Spinal cord (tissue), 10 donors: ENCODE measurements at places on chromosomes 2 and 18.

DNA sequence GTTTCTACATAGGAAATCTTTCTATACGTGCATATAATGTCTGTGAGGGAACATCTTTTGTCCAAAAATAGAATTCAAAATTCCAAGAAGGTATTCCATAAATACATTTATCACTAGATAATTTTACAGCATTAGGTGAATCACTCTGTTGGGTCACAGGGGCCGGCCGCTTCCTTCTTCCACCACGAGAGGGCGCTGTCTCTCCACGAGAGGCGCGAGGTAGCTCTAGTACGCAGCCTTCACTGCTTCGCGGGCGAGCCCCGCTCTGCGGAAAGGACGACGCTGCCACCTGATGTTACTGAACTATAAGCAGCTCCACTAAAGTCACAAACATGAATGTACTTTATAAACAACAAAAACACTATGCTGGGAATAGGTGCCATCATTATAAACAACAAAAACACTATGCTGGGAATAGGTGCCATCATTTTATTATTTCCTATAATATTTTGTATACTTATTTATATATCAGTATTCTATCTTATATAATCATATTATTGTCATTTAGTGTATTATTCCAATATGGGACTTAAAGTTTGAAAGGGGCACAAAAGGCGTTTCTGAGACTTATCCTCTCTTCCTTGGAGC lies 69.4 kb upstream of the REV1 start:
- H3K4me3 ChIP-seq, result no peak overlapping the region
- H3K27me3 ChIP-seq, result no peaks in the 10 kb centered on the region
- H3K4me1 ChIP-seq, result peaks cover 8% of the 10 kb centered on the region
- H3K36me3 ChIP-seq, result peaks cover 20% of the 10 kb centered on the region
- no peak overlapping the region for H3K27ac ChIP-seq
- DNase-seq, result peak; percentile 92

GRCh38 chr2:71583876-71584275 lies 130.5 kb downstream of the DYSF start:
- no peak overlapping the region for H3K4me3 ChIP-seq
- no peak overlapping the region for H3K27ac ChIP-seq
- no peak for DNase-seq
- peaks cover 8% of the 10 kb centered on the region for H3K4me1 ChIP-seq
- H3K27me3 ChIP-seq, result no peaks in the 10 kb centered on the region
- no peaks in the 10 kb centered on the region for H3K36me3 ChIP-seq

DNA sequence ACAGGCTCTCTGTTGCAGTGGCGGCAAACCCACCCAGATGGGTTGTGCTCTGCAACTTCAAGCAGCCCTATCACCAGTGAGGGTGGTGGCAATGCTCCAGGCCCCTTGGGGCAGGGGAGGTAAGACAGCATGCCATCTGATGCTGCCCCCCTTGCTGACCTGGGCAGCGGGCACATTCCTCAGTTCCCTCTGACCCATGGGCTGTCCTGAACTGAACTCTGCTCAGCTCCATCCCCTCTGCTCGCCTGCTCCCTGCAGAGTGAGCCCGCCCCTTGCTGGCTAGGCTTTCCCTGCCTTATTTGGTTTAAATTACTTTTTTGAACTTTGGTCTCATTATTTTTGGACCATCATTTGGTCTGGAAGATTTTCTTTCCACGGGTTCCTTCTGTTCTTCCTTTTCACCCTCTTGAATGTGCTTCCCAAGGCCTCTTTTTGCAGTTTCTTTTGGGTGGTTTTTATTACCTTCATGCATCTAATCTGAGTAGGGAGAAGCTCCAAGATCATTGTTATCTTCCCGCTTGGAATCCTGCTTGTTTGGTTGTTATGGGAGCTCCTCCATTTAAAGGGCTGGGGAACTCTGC lies 565.4 kb downstream of the TNS1 start:
- no peak for DNase-seq
- no peaks in the 10 kb centered on the region for H3K36me3 ChIP-seq
- H3K4me1 ChIP-seq, result peaks cover 31% of the 10 kb centered on the region

DNA sequence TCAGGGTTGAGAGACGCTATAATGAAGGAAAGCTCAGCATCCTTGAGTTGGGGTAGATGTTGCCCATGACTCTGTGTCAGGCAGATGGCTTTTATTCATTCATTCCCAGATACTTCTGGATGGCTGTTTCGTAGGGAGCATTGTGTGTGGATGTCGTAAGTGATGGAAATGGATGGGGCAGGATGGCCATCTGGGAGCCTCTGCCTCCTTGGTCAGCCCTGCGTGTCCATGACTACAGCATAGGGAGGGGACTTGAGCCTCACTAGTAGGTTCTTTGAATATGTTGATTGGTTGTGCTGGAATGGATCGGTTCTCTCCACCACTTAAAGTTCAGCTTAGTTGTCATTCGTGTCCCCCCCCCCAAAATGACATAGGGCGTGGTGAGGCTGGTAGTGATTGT lies 44.9 kb downstream of the TGOLN2 start:
- peaks cover 6% of the 10 kb centered on the region for H3K36me3 ChIP-seq
- DNase-seq, result no peak
- H3K27ac ChIP-seq, result no peak overlapping the region
- H3K4me1 ChIP-seq, result peaks cover 11% of the 10 kb centered on the region
